ENCODE measurements at places on chromosomes 6 and 20. TPM values are rescaled to one million over a fixed set of nuclear protein-coding genes. Genes with fewer than 3 reads are reported as not detected.

Gene CLPSL1
- total RNA-seq = not detected

Gene MDFI
- 0.35 TPM for total RNA-seq

Gene SRSF6
- 10.8 TPM for total RNA-seq

Gene HAO1
- not detected for total RNA-seq

Gene KIF25
- total RNA-seq = not detected

Gene KCNS1
- not detected for total RNA-seq

Gene ERVFRD-1
- not detected for total RNA-seq

Gene ATP6V1G2
- 0.64 TPM for total RNA-seq

Gene TRIM40
- not detected for total RNA-seq

Gene UBD
- 6.2 TPM for total RNA-seq

Gene SOX18
- total RNA-seq = not detected

Gene LAMA5
- 63.3 TPM for total RNA-seq

Gene MLIP
- not detected for total RNA-seq

Gene PI3
- total RNA-seq = not detected

Gene UST
- 0.37 TPM for total RNA-seq

Gene ESR1
- not detected for total RNA-seq

Gene EYA4
- total RNA-seq = 0.17 TPM

Gene TNF
- 4.3 TPM for total RNA-seq

Gene MRAP2
- 0.09 TPM for total RNA-seq

Gene SSTR4
- total RNA-seq = not detected

Measured in Caki2 (cell line).